ENCODE measurements at places on chromosomes 6 and 20.

DNA sequence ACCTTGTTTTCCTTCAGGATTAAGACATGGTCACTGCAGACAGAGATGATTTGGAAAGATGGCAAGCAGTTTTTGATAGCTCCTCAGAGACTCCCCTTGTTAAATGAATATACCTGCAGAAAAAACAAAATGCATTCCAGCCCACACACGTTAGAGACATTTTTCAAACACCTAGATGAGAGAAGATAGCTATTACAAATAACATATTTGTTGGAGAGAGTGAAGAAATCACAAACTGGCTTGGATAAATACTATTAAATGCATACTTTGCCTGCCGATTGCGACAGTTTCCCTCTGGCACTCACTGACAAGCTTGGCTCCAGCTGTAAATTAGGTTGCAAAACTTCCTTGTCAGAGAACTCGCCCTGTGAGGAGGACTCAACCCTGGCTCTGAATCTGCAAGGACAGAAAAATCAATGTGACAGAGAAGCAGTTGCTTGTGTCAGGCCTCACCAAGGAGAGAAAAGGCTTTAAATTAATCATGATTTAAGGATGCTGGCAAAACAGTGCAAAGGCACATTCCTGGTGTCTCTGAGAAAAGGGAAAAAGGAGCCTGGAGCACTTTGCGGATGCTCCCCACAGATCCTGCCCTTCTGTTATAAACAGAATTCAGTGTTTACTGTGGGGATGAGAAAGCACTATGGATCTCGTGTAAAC, 423.7 kb upstream of the MARCKS start:
- no peak for DNase-seq

DNA sequence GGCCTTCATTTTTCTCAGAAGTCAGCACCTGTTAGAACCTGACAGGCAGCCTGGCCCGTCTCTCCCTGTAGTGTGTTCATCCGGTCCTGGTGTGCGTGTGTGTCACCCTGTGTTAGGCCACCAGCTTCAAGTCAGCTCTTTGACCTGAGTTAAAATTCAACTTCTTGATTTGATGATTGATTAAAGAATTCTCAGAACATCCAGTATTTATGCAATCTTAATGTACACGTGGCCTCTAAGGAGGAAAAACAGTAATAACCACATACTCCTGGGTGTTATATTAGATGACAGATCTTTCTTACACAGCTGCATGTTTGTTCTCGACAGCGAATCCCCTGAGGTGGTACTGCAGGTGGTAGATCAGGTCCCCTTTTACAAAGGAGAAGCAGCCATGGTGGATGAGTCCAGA, 19.1 kb upstream of the TMEM217 start:
- no peak for DNase-seq

DNA sequence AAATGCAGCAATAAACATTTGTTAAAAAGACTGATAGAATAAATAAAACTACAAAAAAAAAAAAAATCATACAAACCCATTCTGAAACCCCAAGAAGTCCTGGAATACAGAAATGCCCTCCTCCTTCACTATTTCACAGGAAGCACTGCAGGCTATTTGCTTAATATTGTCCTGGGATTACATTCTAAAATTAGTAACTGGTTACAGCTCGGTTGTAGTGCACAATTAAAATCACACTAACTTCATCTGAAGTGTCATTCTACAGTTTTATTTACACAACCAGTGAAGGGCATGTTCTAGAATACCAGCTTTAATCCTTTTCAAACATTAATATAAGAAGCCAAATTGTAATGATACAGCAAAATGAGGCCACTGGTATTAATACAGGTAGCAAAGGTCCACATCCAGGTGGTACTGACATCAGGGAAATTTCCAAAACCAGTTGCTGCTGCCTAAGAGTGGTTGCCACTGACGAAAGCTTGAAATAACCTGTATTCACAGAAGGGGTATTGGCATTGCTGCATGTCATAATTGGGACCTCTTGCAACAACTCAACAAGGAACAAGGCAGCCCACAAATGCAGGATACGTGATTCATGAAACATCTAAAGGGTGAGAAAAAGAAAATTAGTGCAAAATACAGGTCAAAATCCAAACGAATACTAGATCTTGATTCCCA, 26.9 kb downstream of the AKIRIN2 start:
- no peak for DNase-seq

GRCh38 chr6:107803957-107804356, 20.2 kb downstream of the SCML4 start:
- DNase-seq: no peak

DNA sequence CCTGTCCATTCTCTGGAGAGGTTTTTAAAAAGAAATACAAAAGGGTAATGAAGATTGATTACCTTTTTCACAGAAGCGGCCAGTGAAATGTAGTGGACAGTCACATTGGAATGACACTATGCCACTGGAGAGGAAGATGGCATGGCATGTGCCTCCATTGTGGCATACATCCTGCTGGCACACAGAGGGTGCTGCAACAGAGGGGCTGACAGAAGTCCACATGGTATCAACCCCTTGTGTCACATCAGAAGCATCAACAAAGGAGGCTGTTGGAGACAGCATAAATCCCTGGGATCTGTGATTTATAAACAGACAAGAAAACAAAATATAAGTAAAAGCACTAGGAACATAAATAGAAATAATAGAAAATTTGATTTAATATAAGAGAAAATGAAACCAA, 594.9 kb downstream of the PHF3 start:
- DNase-seq: no peak

GRCh38 chr20:59895908-59896307, 37.5 kb downstream of the SYCP2 start:
- no peak for DNase-seq

GRCh38 chr6:128271527-128271926, 248.9 kb downstream of the PTPRK start:
- DNase-seq: no peak

GRCh38 chr6:118397671-118398465, 150.2 kb upstream of the PLN start:
- DNase-seq: no peak

DNA sequence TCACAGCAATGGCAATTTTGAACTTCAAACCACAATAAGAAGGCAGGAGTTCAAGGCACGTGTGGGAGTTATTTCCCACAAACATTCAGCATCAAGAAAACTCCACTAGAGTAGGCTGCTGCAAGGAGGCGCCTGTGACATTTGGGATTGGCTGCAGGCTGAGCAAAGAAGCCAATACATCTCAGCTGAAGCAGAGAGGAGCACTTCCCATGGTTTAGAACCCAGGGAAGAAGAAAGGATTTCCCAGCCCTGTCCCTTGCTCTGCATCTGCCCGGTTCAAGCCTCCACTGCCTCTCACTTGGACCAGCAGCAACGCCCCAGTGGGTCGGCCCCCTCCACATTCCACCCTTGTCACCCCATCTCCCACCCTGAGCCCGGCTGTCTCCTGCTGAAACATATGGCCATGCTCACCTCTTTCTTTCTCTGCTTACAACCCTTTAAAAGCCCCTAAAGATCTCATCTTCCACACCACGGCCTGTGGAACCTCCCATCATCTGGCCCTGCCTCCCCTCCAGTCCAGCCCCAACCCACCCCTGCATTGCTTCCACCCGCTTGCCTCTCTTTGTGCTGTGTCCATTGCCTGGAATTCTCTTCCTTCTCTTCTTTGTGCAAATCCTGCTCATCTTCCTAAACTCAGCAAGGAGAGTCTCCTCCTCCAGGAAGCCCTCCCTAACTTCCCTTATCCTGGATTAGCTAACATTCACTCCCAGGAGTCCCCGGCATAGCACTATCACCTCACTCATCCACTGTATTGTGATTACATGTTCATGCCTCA, 128.3 kb downstream of the ANKRD60 start:
- DNase-seq: no peak

DNA sequence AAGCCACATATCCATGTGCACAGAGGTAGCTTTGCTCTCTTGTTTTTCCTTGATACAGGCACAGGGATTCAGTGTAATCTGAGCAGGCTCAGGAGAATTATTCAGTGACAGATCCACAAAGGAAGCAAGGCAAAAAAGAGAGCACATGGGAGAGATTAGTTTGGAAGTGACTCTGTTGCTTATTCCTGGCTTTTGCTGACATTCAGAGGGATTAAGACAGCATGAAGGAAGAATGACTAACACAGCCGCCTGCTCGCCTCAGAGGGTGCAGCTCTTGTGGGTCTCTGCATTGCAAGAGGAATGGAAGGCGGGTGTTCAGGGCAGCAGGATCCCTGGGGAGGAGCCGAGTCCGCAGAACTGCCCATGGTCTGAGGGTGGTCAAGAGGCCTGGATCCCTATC, 203.4 kb upstream of the KCNQ5 start:
- no peak for DNase-seq

- no peak for DNase-seq
These were observed 117.4 kb upstream of the FRMD1 start for GRCh38 chr6:168196385-168196860.

GRCh38 chr6:126804332-126805064, 314.0 kb upstream of the RSPO3 start:
- DNase-seq: no peak

GRCh38 chr6:26331218-26332073, 33.6 kb upstream of the BTN3A2 start:
- no peak for DNase-seq

GRCh38 chr20:46118481-46119020, 437 bp downstream of the CD40 start:
- DNase-seq: no peak

GRCh38 chr6:164130151-164130550, 715.6 kb downstream of the QKI start:
- peak; percentile 34 for DNase-seq

DNA sequence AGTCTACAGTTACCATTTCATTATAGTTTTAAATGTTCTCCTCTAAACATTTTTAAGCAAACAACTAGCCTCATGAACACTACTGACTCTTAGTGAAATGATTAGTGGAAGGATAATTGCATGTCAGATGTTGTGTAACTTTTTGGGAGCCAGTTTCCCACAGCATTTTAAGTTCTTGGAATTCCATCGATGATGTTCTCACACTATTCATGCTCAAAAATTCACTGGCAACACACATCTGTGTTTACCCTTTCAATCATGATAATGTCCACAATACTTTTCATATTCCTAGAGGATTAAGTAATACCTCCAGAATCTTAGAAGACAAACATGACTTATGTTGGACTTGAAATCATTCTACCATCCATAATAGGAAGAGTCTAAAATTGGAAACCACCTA, 678.1 kb upstream of the ID4 start:
- no peak for DNase-seq

- peak; percentile 7 for DNase-seq
These were observed 228.0 kb upstream of the PLN start for GRCh38 chr6:118319894-118320649.

GRCh38 chr20:38450412-38450975, 15.4 kb upstream of the SNHG17 start:
- no peak for DNase-seq

DNA sequence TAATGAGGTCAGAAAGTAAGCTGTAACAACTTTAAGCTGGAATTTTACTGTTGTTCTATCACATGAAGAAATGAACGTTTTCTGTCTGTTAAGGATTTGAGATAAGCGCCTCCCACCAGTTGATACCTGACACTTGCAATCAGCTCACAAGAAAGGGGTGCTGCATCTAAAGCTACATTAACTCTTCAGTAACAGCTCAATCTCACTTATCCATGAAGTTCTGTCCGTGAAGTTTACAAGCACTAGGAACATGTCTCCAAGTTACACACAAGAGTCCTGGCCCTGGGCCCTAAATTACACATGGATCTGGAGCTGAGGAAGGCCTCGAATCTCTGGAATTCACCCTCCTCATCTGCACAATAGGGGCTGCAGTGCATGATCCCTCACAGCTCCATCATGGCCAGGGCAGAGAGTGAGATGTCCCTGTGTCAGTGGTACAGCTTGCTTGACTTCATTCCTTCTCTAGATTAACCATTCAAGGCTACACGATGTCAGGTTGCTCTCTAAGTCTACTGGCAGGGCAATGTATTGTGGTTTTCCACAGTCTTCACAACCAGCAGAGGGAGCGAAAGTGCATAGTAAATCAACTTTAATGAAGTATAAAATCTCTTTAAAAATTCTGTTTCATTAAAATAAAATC, 182.4 kb upstream of the MCHR2 start:
- no peak for DNase-seq

GRCh38 chr20:29874476-29875202, 1382.8 kb upstream of the DEFB115 start:
- DNase-seq: no peak

- no peak for DNase-seq
These were observed 1160.2 kb downstream of the EPHA7 start for GRCh38 chr6:92259171-92259570.

GRCh38 chr6:152428126-152428525, 209.0 kb downstream of the SYNE1 start:
- DNase-seq: no peak

DNA sequence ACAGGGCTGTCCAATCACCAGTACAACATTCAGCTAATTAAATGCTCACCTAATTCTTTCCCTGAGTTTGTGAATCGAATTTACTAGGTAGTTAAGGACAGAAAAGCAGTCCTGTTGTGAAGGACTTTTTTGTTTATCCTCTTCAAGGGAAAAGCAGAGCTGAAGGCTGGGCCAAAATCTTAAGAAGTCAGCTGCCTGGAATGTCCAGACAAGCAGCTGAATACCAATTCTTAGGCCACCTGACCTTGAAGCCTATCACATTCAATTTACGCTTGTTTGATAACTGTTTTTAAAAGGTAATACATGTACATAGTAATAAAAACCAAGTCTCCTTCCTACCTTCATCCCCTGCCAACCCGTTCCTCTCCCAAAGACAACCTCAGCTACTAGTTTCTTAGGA, 56.4 kb downstream of the UQCC1 start:
- no peak for DNase-seq

- no peak for DNase-seq
These were observed 35.4 kb upstream of the MRPS18A start for GRCh38 chr6:43722920-43723545.

DNA sequence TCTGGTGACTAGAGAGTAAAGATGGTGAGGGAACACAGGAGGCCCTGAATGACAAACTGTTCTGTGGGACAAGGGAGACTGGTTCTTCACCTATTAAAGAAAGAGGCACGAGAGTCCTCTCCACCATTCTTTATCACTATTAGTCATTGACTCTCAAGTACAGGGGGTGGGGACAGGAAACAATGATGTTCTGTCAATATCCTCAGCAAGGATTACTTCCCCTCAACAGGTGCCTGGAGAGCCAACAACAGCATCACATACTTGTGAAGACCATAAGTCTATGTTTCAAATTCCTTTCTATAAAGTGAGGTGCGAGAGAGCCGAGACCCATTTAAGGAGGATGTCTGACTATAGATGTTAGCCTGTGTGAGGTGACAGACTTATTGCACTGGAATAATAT, 72.4 kb upstream of the TBC1D7 start:
- no peak for DNase-seq

- no peak for DNase-seq
These were observed 524.4 kb downstream of the KIF16B start for GRCh38 chr20:16048876-16049275.

- no peak for DNase-seq
These were observed 37.3 kb downstream of the DST start for GRCh38 chr6:56605435-56605834.

DNA sequence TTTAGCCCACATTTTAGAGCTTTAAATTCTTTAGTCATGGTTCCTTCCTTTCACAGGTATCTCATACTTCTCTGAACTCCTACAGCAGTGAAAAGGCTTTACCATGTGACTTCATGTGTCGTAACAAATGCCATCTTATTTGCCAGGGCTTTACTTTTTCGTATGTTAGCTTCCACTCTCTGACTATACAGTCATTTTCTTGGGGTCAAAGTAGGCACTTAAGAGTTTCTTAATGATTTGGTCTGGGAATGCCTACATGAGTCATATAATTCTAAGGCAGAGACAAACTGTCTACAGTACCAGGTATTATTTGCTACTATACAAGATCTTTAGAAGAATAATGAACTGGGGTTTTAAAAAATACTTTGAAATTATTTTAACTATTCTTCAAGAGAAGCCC, 15.0 kb downstream of the RAB23 start:
- DNase-seq: no peak

Measured in nucleus accumbens (tissue), 56 donors.